Fibroblast of skin of abdomen (primary cell): ENCODE measurements at places on chromosomes 2 and 18.

DNA sequence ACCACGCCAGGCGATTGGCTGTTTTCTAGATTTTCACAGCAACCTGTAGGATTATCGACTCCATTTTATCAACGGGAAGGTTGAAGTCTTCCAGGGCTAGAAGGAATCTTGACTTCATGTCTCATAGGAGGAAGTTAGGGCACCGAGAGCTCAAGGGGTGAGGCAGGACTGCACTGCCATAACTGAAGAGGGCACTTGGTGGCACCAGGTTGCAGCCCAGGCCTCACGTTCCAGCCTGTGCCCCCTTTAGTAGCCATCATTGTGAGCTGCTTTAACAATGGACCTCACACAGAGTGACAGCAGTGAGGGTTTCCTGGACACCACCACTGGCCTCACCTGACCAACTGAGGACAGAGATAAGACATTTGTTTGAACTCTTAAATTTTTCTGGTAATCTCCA lies 22.9 kb upstream of the RPL37A start:
- no peak for DNase-seq

- no peak for DNase-seq
Measured at GRCh38 chr18:10354890-10355289, 99.5 kb upstream of the APCDD1 start.

DNA sequence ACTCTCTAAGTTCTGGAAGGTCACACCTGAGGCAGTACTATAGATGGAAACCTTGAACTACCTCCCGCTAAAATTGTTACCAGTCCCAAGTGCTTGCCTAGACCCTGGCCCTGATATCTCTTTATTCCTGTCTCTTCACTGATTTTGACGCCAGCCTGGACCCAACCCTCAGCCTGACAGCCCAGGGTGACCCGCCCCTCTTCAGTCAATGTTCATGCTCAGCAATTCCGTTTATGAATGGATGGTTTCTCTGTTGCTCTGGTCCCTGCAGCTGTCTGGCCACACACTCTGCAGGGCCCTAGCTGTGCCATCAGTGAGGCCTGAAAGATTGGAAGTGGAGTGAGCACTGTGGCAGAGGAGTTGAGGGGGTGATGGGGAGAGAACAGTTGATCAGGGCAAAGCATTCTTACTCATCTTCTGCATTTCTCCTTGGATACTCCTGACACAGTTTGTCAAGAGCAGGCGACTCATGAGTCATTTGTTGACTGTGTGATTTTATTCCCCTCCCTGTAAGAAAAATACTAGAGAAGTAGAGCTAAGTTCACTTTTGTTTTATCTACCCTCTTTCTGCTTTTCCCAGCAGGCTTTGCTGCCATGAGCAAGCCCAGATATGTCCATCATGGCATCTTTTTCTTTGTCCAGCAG lies 46.0 kb downstream of the NPAS2 start:
- DNase-seq: peak; percentile 47

GRCh38 chr2:234611209-234611608 lies 114.3 kb upstream of the ARL4C start:
- no peak for DNase-seq

GRCh38 chr2:72130659-72131360 lies 16.9 kb downstream of the CYP26B1 start:
- DNase-seq: no peak

DNA sequence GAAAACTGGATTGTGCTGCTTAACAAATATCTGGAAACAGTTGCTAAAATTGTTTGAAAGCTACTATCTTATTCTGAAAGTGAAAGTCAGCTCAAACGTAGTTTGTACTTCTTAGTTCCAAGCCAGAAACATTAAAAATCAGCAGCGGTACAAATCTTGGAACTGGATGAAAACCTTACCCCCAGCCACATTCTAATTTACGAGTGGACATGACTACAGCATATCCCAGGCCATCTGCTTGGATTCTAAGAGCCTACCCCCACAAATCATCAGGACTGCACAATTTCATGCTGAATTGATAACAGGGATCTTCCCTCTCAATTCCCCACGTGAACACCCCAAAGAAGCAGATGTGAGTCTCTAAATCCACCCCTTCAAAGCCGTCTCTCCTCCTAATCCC lies 158.7 kb upstream of the NCKAP5 start:
- peak; percentile 24 for DNase-seq

DNA sequence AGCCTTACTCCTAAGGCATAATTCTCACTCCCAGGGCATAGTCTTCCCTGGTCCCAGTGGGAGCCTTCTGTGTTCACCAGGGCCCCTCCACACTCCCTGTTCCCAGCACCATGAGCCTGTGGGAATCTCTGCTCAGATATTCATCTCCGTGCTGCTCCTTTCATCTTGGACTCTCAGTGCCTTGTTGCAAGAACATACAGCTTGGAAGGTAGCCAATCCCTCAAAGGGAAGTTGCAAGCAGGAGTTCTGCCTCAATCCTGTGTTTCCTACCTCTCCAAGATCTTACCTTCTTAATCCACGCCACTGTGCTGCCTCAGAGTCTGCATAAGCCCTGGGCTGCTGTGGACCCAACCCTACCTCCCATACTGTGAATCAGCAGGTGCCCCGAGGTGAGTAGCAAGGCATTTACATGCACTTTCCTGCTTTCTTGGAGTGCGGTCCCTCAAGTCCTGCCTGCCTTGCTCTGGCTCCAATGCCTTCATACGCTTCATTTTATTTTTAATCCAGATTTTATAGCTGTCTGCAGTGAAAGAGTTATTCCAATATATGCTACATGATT lies 413.8 kb upstream of the RAB6C start:
- DNase-seq: no peak

- peak; percentile 10 for DNase-seq
Measured at GRCh38 chr2:21676676-21677075, 552.9 kb downstream of the TDRD15 start.

- no peak for DNase-seq
Measured at GRCh38 chr2:207281436-207281835, 115.7 kb upstream of the KLF7 start.

- peak; percentile 31 for DNase-seq
Measured at GRCh38 chr2:53289309-53290006, 478.1 kb upstream of the CHAC2 start.

- DNase-seq: no peak
Measured at GRCh38 chr2:100999995-101000394, 2.1 kb upstream of the RPL31 start.
